Endothelial cell of umbilical vein (primary cell): ENCODE measurements at places on chromosomes 1 and 21. TPM values are rescaled to one million over a fixed set of nuclear protein-coding genes. Genes with fewer than 3 reads are reported as not detected.

BARHL2 gene
- total RNA-seq = not detected in 2 replicates

SYT2 gene
- not detected in 2 replicates for total RNA-seq

DNA sequence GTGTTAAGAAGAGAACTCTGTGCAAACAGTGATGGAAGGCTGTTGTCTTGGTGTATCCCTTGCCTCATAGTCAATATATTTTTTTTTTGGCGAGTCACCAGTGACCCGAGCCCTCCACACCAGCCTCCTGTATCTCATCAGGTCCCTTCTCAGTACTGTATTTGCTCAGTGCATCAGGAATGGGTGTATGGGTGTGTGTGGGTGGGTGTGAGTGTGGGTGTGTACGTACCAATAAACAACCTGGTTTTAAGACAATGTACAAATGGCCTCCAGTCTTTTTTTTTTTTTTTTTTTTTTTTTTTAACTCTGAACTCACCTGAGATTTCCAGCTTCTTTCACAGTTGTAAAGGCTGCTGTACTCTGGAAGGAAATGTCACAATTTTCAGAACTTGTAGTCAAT, 7.3 kb downstream of the MYOG start:
- no peak for DNase-seq

DNA sequence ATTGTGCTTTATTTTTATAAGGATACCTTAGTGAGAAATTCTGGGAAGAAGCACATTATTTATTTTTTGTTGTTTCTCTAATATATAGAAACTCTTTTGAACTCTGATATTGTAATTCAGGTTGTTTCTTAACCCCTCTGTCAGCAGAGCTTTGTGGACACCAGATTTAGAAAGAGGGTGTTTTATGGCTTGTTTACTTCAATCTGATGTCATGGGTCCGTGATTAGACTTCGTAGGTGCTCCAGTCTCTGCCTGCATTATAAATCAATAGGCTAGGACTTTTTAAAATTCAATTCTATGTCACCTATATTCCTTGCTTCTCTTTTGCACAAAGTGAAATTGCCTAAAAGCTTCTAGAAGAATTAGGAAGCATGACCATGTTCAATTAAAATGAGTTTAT, 47.3 kb upstream of the CCDC190 start:
- no peak for DNase-seq

DNA sequence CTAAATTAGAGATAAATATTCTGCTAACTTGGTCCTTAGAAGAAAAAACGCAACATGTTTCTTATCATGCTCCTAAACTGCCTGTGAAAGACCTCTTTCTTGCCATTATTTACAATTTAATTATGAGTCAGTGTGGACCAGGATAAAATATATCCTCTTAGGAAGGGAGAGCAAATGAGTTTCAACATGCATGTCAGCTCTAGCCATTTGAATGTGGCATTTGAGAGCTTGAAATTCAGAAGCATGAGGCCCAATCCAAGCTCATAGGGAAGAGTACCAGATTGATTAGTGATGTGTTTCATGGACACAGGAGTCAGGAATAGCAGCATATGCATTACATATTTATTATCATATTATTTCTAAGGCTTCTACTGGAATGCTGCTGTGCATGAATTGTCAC, 39.3 kb downstream of the TBX15 start:
- no peak for DNase-seq

DNA sequence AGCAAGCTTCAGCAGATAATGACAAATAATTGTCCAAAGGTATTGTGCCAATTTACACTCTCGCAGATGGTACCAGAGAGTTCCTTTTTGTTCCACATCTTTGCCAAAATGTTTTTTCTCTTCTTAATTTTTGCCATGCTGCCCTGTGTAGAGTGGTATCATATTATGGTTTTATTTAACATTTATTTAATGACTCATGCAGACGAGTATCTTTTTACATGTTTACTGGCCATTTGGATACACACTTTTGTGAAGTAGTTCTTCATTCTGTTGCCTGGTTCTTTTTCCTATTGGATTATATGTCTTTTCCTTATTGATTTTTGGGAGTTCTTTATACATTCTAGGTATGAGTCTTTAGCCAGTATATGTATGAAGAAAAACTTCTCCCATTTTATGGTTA, 151.1 kb downstream of the PCNX2 start:
- no peak for DNase-seq

- no peak for DNase-seq
Measured at GRCh38 chr1:39572379-39573096, 4.1 kb downstream of the PABPC4 start.

DNAI4 gene
- 3.3 and 4.8 TPM in 2 replicates for total RNA-seq

DNA sequence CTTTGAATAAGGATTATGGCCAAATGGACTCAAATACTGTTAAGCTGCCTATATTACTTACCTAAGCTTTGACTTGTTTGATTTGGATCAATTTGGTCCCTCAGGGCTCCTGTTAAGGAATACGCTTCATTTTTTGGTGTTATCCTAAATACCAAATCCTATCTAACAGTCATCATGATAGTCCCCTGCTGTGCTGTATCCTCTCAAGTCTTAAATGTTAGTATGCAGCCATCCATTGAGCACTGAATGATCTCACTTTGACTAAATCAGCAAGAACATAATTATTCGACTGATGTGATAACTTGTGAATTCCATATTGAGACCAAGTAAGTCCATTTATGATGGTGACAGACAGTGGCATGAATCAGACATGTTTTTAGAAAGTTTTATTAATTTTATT, 53.1 kb upstream of the ATF3 start:
- DNase-seq = no peak

CR1L gene
- total RNA-seq = not detected in 2 replicates
